ENCODE measurements at places on chromosomes 7 and 10.
A peak's percentile ranks its signal among the peaks of the same experiment; 100 is the strongest.

- no peak for DNase-seq
Measured at GRCh38 chr7:135286876-135287275, 53.2 kb downstream of the STRA8 start.

DNA sequence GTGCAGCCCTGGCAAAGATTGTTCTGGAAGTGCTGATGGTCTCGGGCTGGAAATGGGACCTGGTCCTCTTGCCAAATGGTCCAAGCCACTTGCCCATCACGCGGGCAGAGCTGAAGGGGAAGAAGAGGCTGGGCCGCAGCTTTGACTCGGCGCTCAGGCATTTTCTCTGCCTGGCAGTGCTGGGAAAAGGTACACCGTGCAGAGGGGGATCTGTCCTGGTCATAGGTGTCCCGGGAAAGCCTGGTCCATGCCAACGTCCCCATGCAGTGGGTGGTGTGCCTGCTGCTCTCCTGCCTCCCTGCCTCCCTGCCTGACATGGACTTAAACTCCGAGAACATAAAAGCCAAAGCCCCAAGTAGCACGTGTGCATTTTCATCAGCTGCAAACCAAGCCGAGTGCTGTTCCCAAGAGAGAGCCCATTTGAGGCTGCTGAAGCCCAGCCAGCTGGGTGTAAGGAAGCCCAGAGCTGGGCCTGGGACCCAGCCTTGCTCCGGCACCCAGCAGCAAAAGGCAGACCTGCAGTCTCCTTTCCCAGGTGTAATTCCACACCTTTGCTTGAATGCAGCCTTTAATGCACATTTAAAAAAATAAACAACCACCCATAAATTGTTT, 72.7 kb downstream of the TCERG1L start:
- DNase-seq, result no peak

DNA sequence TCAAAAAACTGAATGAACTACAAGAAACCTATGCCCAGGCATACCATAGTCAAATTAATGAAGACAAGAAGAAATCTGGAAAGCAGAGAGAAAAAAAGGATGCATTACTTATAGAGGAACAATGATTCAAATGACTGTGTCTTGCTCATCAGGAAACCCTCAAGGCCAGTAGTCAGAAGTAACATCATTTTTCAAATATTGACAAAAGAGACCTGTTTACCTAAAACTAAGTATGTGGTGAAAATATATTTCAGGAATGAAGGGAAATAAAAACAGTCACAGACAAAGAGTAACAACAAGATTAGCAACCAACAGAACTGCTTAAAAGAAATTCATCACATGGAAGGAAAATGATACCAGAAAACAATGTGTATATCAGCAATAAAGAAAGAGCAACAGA, 128.4 kb downstream of the ALOX5 start:
- DNase-seq, result no peak

GRCh38 chr7:121002-121785, 71.2 kb upstream of the FAM20C start:
- no peak for DNase-seq

GRCh38 chr7:102912742-102913141, at the start of gene LRRC17:
Gene LRRC17 (plus strand): TSS chr7:102913000. CDS start chr7:102933914, 20,914 bp downstream.
- DNase-seq, result no peak

DNA sequence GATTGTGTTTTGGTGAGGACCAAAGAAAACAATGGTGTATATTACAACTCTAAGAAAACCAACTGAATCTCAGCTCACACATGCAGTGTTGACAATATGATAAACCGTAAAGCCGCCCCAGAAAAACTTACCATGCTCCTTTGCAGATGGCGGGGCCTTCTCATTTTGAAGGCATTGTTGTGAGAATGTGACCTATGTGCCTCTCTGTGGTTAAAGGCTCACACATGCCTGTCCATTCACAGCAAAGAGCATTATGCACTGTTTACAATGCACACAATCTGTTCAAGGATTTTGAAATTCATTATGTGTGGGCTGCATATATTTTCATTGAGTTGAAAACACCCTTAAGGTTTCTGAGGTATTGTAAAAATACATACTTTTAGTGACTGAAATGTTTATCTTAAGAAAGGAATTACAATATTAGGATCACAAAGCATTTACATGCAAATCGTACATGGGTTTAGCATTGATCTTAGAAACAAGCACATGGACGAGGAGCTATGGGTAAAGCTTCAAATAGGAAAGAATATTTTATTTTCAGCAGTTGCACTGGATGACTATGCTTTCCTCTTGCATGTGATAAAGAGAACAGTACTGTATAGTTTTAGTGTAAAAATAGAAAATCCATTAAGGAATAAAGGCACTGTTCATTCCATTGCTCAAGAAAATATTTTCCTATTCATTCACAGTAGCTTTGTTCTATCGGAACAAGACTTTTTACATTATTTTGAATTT, 334.3 kb downstream of the ARL4A start:
- no peak for DNase-seq

DNA sequence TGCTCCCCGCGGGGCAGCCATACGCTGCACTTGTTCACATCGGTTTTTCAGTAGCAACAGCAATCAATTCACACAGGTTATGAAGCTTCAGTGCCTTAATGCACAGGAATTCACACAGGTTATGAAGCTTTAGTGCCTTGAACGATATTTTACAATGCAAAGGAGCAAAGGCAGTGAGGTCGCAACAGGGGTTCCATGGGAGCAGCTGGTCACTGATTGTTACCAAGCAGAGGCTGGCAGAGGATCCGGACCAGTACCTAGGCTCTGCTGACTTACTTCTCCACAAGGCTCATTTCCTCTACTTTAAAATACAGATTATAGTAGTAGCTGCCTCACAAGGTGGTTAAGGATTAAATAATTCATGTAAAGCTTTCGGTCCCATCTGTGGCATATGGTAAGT, 95.2 kb upstream of the ODAD2 start:
- no peak for DNase-seq

DNA sequence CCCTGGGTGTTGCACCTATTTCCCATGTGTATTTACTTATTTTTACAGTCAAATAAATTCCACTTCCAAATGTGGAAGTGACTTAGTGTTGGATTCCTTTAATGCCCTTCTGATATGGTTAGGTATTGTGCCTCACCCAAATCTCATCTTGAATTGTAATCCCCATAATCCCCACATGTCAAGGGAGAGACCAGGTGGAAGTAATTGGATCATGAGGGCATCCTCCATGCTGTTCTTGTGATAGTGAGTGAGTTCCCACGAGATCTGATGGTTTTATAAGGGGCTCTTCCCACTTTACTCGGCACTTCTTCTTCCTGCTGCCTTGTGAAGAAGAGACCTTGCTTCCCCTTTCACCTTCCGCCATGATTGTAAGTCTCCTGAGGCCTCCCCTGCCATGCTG, 136.9 kb downstream of the SNX10 start:
- DNase-seq, result no peak

GRCh38 chr10:59350558-59350957, 11.8 kb downstream of the FAM13C start:
- DNase-seq, result no peak

DNA sequence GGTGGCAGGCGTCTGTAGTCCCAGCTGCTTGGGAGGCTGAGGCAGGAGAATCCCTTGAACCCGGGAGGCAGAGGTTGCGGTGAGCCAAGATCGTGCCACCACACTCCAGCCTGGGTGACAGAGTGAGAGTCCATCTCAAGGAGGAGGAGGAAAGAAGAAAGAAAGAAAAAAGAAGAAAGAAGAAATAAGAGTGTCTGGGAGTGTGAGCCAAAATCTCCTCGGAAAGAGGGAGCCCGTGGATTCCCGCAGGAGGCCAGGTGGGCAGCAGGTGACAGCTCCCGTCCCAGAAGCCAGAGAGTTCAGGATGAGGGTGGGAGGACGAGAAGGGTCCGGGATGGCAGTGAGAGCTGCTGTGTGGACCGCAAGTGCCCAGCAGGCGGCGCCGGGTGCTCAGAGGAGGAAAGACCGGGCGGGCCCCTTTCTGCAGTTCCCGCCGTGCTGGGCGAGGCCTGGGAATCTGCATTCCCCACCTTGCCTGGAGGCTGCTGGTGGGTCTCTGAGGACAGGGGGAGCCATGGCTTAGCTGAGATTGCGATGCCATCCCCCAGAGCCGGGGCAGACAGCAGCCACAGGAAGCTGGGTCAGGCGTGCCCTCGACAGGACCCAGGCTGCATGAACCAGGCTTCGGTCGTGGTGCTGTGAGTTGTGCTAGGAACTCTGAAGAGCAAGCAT, 17.1 kb upstream of the AMZ1 start:
- DNase-seq, result peak; percentile 55

GRCh38 chr10:25682203-25682851, 251.7 kb upstream of the MYO3A start:
- DNase-seq, result no peak

GRCh38 chr10:121734589-121735045, 136.4 kb upstream of the FGFR2 start:
- no peak for DNase-seq

GRCh38 chr10:117322260-117322659, 53.0 kb downstream of the PDZD8 start:
- no peak for DNase-seq

DNA sequence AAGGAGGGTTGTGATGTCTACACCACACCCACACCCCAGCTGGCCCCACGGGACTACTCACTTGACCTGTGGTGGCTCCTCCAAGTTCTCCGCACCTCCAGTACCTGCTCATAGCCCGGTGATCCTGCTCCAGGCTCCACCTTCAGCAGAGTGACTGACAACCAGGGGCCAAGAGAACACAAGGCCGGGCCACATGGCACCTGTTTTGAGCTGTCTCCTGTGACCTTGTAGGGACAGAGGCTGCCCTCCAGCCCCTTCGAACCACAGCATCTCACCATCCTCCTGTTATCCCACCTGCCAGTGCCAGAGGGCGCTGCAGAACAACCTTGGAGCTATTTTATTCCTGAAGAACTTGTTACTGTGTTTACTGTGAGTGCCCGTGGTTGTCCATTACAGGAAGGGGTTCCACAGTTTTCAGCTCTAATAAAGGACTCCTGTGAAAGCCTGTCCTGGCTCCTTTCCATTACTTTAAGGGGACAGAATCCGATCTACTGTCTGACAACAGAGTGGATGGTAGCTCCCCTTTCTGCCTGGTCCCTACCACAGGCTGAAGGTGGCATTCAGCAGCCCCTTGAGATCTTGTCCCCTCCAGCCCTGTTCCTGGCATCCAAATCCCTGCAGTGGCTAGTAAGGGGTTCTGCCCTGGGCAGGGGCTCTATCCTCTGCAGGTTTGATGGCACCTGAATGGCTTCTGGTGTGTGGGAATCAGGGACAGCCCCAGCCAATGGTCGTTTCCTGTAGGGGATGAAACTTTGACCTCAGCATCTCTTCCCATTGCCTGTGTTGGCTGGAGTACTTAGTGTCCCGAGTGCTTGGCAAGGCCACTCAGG, 50.8 kb downstream of the C10orf120 start:
- DNase-seq, result no peak

DNA sequence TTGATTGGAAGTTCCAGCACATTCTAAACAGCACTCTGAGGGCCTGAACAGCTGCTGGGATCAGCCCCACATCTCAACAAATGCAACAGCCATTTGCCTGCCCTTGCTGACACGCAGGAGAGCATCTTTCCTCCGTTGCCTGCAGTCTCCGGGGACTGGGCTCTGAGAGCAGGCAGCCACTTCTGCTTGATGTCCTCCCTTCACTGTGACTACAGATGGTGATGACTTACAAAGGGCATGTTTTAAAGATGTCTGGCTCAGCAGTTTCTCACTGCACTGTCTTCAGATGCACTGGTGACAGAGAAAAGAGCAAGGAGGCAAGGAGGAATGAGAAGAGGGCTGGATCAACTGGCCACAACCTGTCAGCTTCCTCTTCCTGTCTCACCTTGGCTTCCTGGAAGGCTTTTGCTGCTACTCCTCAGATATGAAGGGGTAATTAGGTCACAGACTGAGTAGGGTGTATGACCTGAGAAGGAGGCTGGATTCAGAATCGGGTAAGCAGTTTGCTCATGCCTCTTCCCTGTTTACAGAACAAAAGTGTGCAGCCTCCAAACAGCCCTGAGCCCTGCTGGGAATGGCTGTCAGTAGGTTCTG, 143.5 kb upstream of the GHITM start:
- DNase-seq, result no peak

- DNase-seq, result no peak
Measured at GRCh38 chr7:126222782-126223181, 1030.0 kb downstream of the GRM8 start.

GRCh38 chr7:22696541-22697228, 30.3 kb upstream of the IL6 start:
- DNase-seq, result no peak

DNA sequence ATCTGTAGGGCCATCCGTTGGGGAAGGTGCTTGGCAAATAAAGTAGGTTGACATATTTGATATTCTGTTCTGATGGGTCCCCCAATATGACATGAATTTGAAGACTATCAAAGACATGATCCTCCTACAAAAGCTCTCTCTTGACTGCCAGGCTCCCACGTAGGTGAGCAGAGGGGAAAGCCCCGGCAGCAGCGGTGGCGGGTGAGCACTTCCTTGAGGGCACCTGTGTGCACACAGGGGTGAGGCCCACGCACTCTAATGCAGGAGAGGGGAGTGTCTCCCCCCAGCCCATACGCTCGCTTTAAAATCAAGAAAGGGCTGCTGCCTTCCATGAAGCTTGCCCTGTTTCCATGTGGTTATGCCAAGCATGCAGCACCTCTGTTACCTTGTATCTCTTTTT, 100.4 kb downstream of the TAX1BP1 start:
- no peak for DNase-seq

- DNase-seq, result no peak
Measured at GRCh38 chr7:150566123-150566522, 1.1 kb upstream of the GIMAP4 start.

GRCh38 chr10:49218480-49218879, 30.3 kb upstream of the TMEM273 start:
- no peak for DNase-seq

- no peak for DNase-seq
Measured at GRCh38 chr10:126012485-126012884, 116.1 kb downstream of the FANK1 start.

- no peak for DNase-seq
Measured at GRCh38 chr10:94403380-94404213, 1.3 kb downstream of the TBC1D12 start.

DNA sequence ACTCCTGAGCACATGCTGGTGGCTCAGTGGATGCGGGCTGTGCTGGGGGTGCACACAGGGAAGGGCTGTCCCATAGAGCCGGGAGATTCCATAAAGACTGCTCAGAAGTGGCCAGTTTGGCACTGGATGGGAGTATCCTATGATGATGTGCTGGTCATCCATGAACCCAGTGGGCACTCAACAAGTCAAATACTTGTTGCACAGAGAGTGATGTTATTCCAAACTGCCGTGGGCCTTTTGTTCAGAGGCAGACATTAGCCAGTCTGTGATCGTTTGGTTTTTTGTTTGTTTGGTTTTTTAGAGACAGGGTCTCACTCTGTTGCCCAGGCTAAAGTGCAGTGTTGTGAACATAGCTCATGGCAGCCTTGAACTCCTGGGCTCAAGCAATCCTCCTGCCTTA, 30.9 kb upstream of the SAMD8 start:
- DNase-seq, result no peak

GRCh38 chr10:98374217-98374985, 40.6 kb downstream of the PYROXD2 start:
- DNase-seq, result no peak

DNA sequence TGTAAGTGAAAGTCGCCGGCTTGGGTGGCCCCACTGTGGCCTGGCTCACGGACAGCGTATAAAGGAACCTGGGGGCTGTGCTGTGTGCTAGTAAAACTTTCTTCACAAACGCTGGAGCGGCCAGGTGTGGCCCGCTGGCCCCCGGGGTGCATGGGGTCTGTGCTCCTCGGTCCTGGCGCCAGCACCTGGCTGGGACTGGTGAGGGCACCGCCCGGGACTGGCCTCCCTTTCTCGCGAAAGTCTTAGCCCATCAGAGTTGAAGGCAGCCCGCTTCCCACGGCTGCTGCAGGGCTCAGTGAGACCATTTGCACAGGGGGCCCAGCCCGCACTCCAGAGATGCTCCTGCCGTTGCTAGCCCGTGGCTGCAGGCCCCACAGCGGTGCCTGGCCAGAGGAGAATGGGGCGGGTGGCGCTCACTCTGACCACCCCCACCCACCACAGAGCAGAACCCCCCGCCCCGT, 5.8 kb downstream of the PWWP2B start:
- DNase-seq, result no peak

Measured in stimulated activated CD8-positive, alpha-beta memory T cell treated with anti-CD3 and anti-CD28 coated beads, Interleukin-7, amount 100 ng/mL, for 48 hours (primary cell).